ENCODE measurements at places on chromosomes 3 and 15.

GRCh38 chr3:1532935-1533606 is 440.2 kb downstream of the CNTN6 start:
- DNase-seq = no peak

DNA sequence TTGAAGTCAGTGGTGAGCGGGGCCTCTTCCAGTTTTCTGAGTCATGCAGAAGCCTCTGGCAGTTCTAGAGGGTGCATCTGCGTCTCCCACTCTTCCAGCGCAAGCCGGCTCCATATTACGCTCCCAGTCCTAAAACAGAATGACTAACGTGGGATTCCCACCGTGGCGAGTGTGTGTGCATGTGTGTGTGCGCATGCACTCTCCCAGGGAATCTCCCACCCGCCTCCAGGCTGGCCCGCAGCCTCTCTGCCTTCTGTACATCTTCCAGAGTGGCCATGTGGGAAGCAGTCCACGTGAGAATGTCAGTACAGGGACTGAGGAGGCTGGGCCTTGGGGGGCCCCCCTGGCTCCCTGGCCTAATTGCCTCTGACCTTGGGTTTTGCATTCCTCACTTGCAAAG is 87.7 kb downstream of the LSM3 start:
- DNase-seq = no peak

GRCh38 chr15:67755264-67755663 is 70.0 kb upstream of the SKOR1 start:
- no peak for DNase-seq

DNA sequence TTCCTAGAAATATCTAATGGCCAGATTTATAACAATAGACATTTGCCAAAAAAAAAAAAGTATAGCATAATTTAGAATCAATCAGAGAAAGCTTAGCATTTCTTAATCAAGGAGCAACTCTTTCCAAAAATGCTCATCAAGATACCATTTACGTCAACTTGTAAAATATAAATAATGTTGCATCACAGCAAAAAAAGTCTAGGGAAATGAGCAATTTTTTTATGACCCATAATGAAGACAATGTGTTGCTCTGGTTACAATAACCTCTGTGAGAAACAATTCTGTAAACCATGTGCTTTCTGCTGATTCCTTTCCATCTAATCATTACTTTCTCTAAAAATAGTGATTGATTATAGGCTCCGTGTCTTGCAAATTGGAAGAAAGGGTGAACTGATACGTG is 36.3 kb downstream of the KBTBD8 start:
- no peak for DNase-seq

DNA sequence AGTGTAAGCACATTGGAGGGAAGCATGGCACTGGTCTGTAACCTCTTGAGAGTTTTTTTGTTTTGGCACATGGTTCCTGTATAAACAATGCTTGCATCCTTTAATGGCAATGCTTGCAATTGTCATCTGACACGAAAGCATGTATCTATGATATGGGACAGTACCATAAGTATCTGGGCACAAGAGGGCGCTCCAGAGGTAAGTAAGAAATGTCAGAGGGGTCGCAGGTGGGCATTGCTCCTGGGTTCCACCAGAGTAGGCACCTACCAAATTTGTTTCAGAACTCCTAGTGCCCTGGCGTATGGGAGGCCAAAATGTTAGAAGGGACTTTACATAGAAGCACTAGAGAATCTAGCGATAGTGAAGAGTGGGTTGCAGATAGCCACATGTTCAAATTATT is 58.7 kb upstream of the BCHE start:
- DNase-seq = peak; percentile 13

DNA sequence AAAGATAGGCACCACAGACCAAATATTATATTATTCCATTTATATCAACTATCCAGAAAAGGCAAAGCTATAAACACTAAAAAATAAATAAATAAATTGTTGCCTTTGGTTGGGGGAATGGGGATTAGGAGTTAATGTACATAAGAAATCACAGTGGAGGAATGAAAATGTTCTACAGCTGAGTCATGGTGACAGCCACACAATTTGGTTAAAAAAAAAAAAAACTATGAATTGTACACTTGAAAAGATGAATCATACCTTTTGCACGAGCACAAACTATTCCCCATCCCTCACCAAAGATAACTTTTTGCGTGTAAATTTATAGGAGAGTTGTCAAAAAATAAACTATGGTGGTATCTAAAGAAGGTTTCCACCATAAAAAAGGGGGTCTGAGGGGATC is 103.2 kb downstream of the TBC1D5 start:
- no peak for DNase-seq

DNA sequence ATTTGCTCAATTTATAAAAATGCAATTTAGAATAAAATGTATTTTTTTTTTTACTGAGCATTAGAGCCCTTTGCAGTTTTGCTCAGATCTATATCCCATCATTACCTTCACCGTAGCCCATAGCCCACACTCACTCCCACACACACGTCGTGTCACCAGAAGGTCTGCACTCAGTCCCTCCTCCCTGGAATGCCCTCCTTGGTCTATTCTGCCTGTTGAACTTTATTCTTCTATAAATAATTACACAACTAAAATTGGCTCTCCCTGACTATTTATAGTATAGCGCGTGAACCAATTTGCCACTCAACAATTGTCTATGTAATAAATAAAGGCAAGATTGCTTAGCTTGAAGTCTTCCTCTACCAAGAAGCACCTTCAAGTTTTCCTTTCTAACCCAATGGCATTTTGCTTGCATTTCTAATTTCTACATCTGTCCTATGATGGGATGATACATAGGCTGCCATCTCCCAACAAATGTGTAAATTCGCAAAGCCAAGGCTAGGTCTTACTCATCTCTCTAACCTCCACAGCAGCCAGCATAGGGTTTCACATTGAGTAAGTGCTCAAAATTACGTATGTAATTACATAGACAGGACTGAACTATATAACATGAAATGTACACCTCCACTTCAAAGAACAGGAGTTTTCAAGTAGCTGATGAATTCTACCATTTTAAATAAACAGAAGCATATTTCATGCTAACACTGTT is 172.0 kb upstream of the HES1 start:
- DNase-seq = no peak

- no peak for DNase-seq
Observed at GRCh38 chr3:130825762-130826299, 68.1 kb upstream of the ATP2C1 start.

DNA sequence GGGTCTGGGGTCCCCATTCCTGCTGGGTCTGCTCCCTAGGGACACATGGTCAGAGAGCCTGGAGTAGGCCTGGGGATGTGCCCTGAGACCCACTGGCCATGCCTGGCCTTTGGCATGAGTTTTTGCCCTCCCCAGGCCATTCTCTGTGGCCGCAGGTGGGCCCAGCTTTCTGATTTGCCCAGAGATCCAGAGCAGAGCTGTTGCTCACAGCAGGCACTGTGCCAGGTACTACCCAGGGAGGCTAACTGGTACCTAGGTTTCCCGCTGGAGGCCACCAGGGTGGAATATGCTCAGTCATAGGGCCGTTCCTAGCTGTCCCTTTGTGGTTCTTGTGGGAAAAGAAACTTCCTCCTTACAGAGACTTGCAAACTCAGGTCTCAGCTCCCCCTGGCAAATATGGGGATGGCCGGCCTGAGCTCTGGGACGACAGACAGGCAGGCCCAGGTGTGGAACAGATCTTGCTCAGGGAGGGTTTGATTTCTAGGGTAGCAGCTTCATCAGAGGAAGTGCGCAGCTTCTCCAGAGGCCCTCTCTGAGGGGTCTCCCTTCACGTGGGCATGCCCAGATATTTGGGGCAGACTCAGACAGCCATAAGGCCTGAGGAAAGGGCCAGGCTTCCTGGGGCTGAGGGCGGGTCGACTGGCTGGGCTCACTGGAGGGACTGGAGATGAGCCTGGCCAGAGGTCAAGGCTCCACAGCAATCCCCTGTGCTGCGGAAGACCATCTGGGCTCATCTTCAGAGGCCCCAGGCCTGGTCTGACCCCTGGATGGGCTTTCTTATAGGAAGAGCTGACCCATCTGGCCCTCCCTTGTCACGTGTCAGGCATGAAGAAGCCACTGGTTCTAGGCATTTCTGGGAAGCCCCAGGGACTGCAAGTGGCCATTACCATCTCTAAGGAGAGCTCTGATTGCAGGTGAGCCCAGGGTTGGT is 28.0 kb downstream of the ACAA1 start:
- no peak for DNase-seq

DNA sequence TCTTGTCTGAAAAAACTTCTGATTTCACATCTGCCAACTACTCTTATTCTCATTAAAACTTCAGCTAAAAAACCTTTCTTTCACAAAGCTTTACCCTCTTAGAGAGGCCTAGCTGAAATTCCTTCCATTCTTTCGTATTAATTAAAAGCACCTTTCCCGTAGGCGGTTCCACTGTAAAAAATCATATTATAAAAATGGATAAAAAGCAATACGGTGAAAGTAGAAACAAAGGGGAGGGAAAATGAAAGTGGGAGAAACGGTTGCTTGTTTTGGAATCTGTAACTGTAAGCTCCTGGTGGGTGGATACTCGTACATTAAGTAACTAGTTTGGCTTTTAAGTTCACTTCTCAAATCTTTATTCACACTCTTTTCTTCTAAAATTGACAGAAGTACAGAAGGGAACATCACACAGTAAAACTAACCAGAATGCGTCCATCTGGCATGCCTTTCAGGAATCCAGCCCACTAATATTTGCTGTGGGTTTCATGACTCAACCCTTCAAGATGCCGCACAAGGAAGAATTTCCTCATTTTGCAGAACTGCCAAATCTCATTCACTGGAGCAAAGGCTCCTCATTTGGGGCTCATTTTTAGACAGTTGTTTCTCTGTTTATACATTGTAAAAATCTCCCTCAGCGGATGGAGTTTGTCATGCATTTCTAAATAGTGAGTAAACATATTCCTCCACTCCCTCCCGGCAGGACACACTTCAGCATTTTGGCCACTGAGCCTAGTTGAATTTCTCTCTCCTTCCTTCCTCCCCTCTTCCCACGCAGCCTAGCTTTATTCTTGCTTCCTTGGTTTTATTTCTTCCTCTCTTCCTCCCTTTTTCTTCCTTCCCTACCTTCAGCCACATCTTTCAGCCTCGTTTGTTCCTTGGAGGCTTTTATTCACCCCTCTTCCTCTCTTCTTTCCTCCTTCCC is 419.5 kb upstream of the NAALADL2 start:
- no peak for DNase-seq

DNA sequence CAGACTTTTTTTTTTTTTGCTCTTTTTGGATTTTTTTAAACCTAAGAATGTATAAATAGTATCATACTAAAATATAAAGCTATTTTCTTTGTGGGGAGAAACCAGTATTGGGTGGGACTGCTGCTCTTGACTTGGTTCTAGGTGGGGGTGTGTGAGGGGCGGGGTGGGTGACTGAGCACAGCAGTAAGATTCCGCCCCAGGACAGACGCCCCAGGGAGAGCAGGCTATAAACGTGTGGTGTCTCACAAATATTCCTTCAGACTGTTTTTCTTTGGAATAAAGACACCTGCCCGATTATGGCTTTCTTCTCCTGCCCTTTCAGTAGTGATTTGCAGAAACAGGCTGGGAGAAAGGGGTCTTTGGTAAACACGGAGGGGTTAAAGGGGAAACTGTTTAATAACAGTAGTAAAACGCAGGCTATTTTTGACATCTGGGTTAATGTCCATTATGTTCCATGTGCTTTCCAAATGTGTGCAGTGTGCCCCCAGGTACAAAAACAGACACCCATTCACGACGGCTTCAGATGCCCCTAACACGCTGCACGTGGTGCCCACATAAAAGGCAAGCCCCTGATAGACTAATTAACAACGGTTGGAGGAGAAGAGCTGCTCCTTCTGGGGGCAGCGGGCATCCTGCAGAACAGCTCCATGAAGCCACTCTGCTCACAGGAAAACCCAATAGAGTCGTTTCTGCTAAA is 28.6 kb upstream of the WNT5A start:
- DNase-seq = no peak
